ENCODE measurements at places on chromosomes 5 and 9.

- peak; percentile 12 for DNase-seq
Observed at GRCh38 chr5:59483971-59484472, 409.5 kb downstream of the PDE4D start.

DNA sequence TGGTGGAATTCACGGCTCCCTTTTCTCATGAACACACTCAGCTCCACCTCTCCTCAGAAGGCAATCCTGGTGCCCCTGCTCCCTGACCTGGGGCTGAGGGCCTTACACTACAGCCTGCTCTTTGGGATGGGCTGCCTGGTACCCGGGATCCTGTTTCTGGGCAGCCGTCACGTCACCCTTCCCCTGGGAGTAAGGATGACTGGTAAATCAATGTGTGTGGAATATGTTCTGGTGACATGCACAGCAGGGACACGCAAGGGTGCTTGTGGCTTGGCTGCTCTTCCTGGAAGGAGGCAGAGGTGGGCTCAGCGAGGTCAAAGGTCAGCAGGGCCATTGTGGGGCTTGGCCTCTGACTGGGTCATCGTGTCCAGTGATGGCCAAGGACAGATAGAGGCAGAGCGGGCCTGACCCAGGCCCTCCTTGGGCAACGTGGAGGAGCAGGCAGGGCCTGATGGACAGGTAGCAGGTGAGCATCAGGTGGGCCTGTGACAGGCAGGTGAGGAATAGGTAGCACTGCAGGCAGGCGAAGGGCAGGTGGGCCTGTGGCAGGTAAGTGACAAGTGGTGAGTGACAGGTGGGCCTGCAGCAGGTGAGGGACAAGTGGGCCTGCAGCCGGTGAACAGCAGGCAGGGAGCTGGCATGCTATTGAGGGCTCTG lies 399.4 kb upstream of the IRX4 start:
- no peak for DNase-seq

DNA sequence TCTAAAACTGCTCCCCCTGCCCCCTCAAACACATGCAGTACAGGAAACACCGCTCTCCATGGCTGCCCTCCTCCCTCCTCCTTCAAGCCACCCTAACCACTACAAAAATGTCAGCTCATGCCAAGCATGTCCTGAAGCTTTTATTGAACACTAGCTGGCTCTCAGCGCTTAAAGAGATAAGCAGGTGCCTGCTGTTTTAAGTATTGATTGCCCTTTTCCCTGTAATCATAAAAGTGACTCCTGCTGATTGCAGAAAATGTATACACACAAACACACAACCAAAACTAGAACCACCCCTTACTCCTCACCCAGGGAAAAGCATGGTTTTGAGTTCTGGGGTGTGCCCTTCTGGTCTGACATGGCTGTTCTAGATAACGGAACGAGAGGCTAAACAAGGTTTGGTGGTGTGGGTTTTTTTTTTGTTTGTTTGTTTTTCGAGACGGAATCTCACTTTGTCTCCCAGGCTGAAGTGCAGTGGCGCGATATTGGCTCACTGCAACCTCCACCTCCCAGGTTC lies 3.7 kb upstream of the UCK1 start:
- DNase-seq: no peak

DNA sequence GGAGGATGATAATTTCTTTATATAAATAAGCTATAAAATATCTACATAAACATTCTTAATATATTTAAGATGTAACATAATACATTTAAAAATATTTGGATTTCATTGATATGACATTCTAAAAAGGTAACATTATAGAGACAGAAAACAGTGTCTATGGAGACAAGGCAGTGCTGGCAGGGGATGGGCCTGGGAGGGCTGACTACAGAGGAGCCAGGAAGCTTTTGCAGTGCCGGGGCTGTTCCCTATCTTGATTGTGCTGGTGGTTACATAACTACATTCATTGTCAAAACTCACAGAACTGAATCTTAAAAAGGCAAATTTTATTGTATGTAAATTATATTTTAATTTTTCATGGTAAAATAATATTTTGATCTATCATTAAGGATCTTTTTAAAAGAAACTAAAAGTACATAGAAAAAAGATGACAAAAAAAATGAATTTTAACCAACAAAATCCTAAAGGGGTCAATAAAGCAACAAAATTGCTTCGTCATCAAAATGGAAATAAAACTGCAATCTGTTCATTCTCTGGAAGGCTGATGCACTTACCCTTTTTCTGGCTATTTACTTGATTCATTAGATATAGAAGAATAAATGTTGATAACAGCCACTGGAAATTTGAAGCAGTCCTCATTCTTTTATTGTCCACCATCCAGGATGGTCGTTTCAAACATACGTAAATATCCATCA lies 26.3 kb downstream of the LIFR start:
- no peak for DNase-seq

GRCh38 chr5:63125392-63125791 lies 546.8 kb downstream of the LRRC70 start:
- DNase-seq: no peak

DNA sequence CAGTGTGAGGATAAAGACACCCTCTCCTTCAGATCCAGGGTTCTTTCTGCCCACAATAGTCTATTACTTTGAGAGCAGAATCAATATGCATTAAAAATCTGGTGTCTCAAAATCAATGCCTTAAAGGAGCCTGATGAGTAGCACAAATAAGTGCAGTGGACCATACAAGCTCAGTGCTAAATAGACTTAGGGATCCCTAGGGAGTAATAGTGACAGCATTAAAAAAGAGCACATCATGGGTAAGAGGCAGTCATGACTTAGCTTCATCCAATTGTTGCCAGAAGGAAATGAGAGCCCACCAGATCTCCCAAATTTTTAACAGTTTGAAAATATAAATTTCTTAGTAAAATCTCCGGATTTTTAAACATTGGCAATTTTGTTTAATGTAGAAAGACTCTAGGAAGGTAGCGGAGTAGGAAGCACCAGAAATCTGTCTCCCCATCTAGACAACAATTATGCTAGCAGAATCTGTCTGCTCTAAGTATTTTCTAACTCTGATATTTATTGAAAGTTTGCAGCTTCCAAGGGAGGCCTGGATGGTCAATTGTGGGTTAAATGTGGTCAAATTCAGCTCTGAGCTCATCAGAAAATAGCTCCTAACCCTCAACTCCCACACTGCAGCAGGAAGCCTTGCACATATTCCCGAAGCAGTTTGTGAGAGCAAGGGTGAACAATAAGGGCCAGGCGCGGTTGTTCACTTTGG lies 443.9 kb downstream of the TLE1 start:
- no peak for DNase-seq

GRCh38 chr9:110742741-110743371 lies 74.3 kb downstream of the MUSK start:
- DNase-seq: no peak

DNA sequence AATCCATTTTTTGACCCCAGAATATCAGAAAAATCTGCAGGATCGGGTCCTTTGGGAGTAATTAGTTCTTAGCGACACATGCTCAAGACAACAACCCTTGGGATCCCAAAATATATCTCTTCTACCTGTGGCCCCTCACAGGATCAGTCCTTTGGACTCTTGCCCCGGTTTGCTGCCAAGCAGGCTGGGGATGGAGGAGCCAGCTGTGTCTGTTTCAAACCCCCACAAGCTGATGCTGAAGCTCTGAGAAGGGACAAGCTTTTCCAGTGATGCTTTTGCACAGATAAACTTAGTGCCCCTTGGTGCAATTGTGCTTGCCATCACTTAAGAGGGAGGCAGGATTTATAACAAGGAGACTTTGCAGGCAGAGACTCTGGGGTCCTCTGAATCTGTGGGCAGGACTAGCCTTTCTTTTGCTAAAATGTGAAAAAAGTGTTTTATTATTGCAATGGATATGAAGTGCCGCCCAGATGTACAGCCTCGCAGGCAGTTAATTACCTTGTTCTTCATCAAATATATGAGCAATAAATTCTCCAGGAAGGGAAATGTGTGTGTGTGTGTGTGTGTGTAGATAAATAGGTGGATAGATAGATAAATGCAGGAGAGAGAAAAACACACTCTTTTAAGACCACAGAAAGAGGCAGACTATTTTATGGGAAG lies 9.6 kb upstream of the LHX2 start:
- DNase-seq: no peak

DNA sequence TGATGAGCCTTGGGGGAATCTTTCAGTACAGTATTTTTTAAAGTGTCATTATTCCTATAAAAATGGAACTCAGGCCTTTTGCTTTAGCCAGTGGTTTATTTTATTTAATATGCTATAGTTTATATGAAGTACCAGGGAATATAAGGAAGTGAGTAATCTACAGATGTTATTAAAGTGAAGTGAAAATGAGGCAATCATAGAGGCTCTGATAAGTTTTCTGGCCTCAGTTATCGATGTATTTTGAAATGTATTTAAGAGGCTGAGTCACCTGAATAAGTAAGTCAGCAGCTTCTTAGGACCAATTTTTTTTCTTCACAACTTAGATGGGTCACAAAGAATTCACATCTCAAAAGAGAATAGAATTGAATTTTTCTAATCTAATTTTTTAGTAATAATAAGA lies 829.0 kb downstream of the DNAH5 start:
- no peak for DNase-seq

- no peak for DNase-seq
Observed at GRCh38 chr9:29740518-29740917, 2167.2 kb upstream of the C9orf72 start.

DNA sequence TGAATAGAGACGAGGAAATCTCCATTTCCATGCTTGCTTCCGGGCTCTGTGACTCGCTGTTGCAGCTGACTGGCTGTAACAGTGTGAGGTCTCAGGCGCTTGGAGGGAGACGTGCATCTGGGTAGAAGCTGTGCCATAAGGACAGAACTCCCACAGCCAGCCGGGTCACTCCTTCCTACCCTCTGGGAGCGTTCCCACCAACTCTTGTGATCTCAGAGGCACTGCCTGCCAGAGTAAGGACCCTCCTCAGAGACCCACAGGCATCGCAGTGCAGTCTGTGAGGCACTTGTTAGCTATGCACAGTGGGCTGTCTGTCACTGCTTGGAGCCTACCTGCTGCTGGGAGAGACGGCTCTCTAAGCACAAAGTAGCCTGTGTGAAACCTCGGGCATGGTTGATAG lies 203.4 kb upstream of the SEMA6A start:
- DNase-seq: no peak

DNA sequence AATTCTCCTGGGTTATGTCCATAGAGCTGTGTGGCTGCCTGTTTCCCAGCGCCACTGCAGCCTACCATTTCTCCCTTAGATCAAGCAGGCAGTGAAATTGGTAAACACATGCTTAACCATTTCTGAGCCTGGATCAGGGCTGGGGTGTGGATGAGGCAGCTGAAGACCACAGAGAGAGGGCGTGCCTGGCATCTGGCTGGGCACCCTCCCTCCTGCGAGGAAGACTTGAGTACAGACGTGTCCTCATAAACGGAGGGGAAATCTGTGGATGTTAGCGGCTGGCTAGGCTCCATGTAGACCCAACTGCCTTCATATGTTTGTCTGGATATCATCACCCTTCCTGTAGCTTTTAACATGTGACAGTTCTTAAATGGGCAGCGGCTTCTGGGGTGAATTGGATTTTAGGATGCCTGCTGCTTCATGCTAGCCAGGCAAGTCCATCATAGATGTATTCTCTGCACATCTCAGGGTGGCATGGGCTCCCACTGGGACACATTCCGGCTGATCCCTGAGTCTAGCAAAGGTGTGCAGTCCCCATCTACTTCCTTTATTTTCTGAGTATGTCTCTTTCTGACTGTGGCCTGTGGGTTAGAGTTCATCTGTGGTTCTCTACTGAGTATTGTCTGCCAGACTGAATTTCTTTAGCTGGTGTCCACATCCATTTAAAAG lies 11.0 kb downstream of the RGS3 start:
- DNase-seq: no peak

- DNase-seq: no peak
Observed at GRCh38 chr9:112997236-112997941, 14.6 kb downstream of the ZNF883 start.

GRCh38 chr5:170368586-170368985 lies 20.6 kb downstream of the KCNMB1 start:
- no peak for DNase-seq

- DNase-seq: no peak
Observed at GRCh38 chr9:8784838-8785237, 985.3 kb upstream of the DMAC1 start.

GRCh38 chr9:77987081-77987656 lies 44.4 kb downstream of the GNAQ start:
- DNase-seq: no peak

- DNase-seq: no peak
Observed at GRCh38 chr9:84499969-84500582, 159.5 kb upstream of the SLC28A3 start.

- DNase-seq: no peak
Observed at GRCh38 chr9:75168270-75169178, 80.2 kb downstream of the OSTF1 start.

- peak; percentile 98 for DNase-seq
Observed at GRCh38 chr9:95875305-95876137, at the start of gene ERCC6L2. Gene ERCC6L2 (plus strand): TSS chr9:95875691. CDS start chr9:95876039, 348 bp downstream.

DNA sequence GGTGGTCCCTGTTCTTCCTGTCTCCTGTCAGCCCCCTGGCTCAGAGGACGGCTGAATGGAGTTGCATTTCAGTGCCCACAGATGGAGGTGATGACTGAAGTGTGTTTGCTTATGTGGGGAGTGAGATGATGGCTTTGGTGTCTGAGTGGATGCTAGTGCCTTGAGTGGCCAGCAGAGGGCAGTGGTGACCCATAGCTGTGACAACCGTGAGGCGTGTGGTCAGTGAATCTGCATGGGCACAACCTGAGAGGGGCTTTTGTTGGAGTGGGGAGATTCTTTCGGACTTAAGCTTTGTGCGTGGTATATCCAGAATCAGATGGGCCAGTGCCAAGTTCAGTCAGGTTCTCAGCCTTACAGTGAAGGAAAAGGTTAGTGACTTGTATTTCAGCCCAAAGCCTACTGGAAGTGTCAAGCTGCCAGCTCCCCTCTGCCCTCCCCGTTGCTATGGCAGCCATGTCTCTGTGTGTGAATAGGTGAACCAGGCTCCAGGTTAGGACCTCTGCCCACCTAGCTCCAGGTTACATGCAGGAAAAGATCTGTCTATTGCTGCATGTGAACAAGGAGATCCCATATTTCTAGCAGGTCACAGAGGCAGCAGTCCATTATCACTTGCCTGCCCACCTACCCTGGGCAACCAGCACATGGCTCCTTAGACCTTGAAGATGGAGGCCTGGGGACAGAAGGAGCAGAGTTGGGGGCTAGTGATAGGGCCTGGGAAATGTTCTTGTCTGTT lies 14.7 kb upstream of the CXXC5 start:
- no peak for DNase-seq

DNA sequence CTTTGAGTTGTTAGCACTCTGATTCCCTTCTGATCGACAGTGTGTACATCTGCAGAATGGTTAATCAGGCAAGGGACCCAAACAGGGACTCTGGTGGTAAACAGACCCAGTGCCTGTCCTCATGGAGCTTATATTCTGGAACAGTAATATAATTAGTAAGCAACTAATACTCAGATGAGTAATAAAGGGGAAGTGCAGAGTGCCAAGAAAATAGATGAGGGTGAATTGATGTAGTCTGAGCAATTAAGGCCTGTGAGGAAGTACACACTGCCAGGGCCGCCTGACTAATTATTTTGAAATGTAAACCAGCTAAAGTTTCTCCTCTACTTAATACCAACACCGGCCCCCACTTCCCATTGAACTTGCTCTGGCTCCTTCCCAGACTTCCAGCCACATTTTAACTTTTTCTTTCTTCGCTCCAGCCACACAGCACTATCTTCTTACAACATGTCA lies 4.2 kb downstream of the DHX29 start:
- DNase-seq: no peak

Data from HS-27A (cell line).